ENCODE measurements at places on chromosomes 11 and 22. TPM values are rescaled to one million over a fixed set of nuclear protein-coding genes. Genes with fewer than 3 reads are reported as not detected.

- no peak overlapping the region for H3K4me3 ChIP-seq
- H3K27ac ChIP-seq = peak overlapping the region; percentile 19
- no peak for DNase-seq
- H3K36me3 ChIP-seq = peaks cover 65% of the 10 kb centered on the region
Observed at GRCh38 chr11:372809-373715, 3.8 kb downstream of the B4GALNT4 start.

GRCh38 chr11:69841170-69841858, 22.1 kb upstream of the FGF3 start:
- DNase-seq = no peak
- no peak overlapping the region for H3K4me3 ChIP-seq
- H3K36me3 ChIP-seq = no peaks in the 10 kb centered on the region
- H3K27ac ChIP-seq = no peak overlapping the region
- peaks cover 9% of the 10 kb centered on the region for H3K27me3 ChIP-seq

Gene NTM
- total RNA-seq = 69.3 TPM

Gene NXPE2
- 0.50 TPM for total RNA-seq

Gene BIRC3
- 3.9 TPM for total RNA-seq

Gene VSIG10L2
- 0.72 TPM for total RNA-seq
